Stimulated activated CD4-positive, alpha-beta T cell treated with anti-CD3 and anti-CD28 coated beads, Interleukin-1b, Interleukin-23, amount 100 ng/mL, for 48 hours (primary cell): ENCODE measurements at places on chromosomes 5 and 9.

DNA sequence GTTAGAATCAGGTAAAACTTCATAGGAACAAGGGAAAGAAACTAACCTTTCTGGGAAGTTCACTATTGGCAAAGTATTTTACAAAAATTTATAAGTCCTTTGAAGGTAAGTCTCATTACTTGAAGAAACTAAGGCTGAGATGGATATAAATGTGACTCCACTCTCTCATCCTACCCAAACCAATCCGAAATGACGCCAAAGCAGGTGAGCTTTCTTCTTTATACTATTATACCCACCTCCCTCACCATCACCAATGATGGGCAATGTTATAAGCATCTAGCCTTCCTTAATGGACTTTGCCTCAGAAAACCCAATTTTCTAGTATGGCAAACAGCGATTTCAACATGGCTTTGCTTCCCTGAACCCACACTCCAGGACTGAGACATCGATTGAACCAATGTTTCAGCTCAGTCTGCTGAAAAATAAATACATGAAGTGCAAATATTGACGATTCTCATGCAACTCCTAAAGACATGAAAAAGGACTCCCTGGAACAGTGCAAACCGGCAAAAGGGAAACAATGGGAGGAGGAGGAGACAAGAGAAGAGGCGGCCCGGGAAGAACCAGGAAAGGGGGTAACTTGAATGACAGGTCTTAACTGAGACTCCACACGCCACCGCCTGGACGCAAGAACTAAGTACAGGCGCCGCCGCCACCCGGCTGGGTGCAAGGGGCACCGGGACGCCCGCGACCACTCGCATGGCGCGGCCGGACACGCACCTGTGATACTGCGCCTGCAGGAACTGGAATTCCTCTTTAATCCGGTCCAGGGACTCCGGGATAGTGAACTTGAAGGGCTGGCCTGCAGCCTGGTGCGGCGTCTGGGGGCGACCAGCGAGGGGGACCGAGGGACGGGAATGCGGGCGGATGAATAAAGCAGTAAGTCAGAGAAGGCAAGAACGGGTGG, 2.5 kb downstream of the TLE1 start:
- DNase-seq, result no peak

- no peak for DNase-seq
Observed at GRCh38 chr9:134466869-134467616, 140.8 kb downstream of the RXRA start.

DNA sequence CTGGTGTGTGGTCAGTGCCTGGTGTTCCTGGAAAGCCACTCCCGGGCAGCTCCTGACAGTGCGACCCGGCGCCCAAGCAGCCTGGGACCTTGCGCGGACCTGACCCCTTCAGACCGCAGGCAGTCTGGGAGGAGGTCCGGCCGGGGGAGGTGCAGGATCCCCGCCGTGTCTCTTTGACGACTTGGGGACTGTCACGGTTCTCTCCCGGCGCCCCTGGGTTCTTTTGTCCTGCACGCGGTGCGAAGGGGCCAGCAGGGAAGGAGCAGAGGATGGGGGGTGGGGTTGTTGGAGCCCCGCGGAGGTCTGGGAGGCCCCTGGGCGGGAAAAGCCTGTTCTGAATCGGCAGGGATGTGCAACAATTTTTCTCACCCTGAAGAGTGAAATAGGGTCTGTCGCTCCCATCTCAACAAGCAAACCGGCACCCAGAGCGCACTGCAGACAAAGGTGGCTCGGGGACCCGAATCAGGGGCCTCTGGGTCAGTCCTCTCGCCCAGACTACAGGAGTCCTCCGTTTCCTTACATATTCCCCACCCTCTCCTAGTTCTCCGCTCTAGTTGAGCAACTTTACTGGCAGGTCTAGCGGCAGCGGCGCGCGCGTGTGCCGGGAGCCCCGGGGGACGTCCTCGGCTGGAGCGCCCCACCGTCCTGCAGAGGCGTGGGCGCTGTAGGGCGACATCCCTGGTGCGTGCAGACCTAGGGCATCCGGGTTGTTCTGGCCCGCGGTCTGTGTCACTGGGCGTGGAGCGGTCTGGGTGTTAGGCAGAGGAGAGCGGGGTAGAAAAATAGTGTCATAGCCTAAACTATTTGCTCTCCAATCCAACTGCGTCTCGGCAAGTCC, 1.2 kb downstream of the VCAN start:
- DNase-seq, result no peak

GRCh38 chr5:131509801-131510200, 125.2 kb downstream of the RAPGEF6 start:
- no peak for DNase-seq

DNA sequence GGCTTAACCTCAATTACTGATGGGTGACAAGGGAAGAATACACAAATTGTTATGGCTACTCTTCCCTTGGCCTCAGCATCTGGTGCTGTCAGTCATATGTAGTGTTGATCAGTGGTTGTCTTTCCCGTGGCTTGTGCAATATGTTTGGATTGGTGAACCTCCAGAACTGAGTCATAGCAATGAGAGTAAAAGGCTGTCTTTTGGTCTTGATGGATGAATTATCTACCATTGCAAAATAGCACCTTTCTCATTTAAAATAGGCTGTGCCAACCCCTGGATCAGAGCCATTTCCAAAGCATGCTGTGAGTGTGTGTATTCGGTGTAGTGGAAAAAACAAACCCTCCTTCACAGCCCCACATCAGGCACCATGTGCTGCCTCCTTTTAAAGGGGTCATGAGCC, 14.6 kb upstream of the F2R start:
- no peak for DNase-seq
